ENCODE measurements at places on chromosomes 3 and 15.

- DNase-seq = no peak
These were observed 152.3 kb downstream of the RAB11A start for GRCh38 chr15:66021496-66022162.

GRCh38 chr3:186360779-186361178 is 1.3 kb downstream of the DGKG start:
- DNase-seq = no peak

DNA sequence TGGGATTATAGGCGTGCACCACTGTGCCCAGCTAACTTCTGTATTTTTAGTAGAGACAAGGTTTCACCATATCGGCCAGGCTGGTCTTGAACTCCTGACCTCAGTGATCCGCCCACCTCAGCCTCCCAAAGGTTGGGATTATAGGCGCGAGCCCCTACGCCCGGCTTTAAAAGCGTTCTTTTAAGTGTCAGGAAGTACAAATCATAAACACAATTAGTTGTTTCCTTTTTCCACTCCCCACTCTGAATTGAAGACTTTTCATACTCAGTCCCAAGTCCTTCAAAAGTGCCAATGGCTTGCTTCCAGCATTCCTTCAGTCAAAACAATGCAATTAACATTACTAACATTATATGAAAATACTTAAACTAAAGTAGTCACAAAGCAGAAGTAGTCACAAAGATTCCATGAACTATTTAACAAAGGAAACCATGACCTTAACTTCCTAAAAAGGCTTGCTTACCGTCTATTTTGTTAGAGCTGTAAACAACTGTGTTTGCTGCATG is 8.1 kb downstream of the WDR82 start:
- DNase-seq = no peak

DNA sequence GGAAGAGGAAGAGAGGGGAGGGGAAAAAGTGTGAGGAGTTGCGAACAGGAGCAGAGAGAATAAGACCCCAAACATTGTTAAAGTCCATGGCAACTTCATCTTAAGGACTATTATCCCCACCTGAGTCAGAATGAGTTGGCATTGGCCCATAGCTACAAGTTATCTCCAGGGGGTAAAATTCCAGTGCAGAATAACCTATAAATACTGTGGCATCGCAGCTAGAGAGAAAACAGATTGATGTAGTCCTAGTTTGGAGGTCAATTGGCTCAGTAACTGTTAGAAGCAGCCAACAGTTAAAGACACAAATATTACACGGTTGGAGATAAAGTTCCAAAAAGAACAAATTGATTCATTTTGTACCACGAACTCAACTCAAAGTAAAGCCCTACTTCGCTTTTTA is 313.9 kb upstream of the CCDC54 start:
- peak; percentile 38 for DNase-seq

- no peak for DNase-seq
These were observed 171.7 kb downstream of the FNDC3B start for GRCh38 chr3:172211123-172211522.

DNA sequence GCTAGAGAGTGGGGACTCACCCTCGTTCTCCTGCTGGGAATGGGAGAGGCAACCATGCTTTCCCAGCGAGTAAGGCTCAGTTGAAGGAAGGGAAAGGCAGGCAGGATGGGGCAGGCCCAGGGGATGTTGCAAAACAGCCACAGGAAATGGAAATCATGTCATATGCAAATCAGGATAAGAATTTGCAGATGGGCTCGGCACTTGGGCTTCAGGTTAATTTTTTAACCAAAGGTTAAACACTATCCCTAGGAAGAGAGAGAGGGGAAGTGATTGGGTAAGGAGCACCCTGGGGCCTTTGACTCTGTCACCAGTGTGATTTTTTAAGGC is 14.6 kb upstream of the PLA2G4E start:
- DNase-seq = peak; percentile 17

DNA sequence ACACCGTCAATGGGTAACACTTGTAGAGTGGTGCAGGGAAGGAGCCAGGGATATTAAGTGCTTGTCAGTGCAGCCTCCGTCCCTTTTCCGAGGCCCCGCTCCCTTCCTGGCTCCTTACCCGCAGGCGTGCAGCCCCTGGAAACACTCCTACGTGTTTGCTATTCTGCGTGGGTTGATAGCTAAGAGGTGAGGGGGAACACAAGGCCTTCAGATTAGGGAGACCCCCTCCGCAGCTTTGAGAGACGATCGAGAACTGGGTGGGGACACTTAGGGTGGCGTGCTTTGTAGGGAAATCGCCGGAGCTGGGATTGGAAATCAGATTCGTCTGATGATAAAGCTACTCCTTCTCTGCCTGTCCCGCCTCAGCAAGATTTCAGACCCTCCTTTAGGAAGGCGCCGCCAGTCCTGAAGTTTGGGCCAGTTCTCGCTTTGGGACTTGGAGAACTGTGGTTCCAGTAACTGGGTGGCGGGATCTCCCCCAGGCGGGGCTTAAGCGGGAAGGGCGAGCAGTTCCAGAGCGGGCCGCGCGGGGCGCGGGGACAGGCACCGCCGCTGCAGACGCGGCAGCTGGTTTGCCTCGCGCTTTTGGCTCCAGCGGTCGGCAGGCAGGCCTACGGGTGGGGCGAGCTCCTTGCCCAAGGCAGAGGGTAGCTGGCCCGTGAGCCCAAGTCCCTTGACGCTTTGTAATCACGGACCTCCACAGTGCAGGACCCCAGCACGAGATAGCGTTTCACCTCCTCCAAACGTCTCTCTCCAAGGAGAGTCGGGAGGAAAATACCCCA is 8.0 kb upstream of the FAM107A start:
- DNase-seq = peak; percentile 59

GRCh38 chr3:51393134-51393495 is 2.0 kb downstream of the RBM15B start:
- no peak for DNase-seq

GRCh38 chr15:60379185-60379524 is 18.6 kb downstream of the ANXA2 start:
- no peak for DNase-seq

All from fibroblast of mammary gland (primary cell).